ENCODE measurements at places on chromosomes 5 and 9. TPM values are rescaled to one million over a fixed set of nuclear protein-coding genes. Genes with fewer than 3 reads are reported as not detected.
A peak's percentile ranks its signal among the peaks of the same experiment; 100 is the strongest.

GRCh38 chr5:82821846-82822633, 255.2 kb downstream of the TMEM167A start:
- no peaks in the 10 kb centered on the region for H3K4me1 ChIP-seq
- no peak overlapping the region for H3K4me3 ChIP-seq
- no peak for DNase-seq
- H3K27me3 ChIP-seq = no peaks in the 10 kb centered on the region
- no peaks in the 10 kb centered on the region for H3K36me3 ChIP-seq
- H3K27ac ChIP-seq = no peak overlapping the region

Gene PLEKHG4B
- total RNA-seq = 4.0 TPM

Gene UHRF2
- 56.0 TPM for total RNA-seq

DNA sequence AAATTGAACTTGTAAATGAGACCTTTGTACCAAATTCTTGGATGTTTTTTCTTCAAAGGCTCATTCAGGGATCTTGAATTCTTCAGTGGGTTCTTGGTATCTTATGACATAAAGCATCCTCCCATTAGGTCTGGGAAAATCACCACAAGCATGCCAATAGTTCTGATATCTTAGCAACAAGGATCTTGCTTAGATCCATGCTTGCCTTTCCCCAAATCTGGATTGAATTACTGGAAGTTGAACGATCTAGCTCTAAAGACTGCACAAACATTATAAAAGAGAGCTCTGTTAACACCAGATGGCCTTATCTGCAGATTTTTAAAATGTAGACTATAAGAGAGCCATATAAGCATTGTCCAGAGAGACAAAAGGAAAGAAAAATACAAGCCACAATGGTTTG, 266.3 kb downstream of the RAB3C start:
- H3K36me3 ChIP-seq = no peaks in the 10 kb centered on the region
- DNase-seq = no peak
- no peaks in the 10 kb centered on the region for H3K4me1 ChIP-seq
- no peak overlapping the region for H3K4me3 ChIP-seq

Gene SLC45A2
- total RNA-seq = not detected

GRCh38 chr9:14352503-14352902, 38.6 kb upstream of the NFIB start:
- H3K4me1 ChIP-seq = peaks cover 44% of the 10 kb centered on the region
- H3K27me3 ChIP-seq = peaks cover 35% of the 10 kb centered on the region
- no peaks in the 10 kb centered on the region for H3K36me3 ChIP-seq
- DNase-seq = no peak

Gene ACTBL2
- not detected for total RNA-seq

DNA sequence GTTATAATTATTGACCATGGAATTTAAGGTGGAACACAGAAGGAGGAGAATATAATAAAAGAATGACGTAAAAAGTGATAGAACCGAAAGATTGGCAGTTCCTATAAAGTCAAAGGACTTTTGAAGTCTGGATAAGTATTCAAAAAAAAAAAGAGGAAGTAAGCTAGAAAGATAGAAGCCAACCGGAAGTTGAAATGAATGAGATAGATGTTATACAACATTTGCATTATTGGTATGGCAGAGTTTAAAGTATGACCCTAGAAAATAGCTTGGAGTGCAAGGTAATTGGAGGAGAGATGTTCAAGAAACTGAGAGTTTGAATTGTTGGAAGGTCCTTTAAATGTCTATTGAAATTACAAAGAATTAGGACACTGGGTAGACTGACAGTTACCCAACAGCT, 293.6 kb downstream of the FER start:
- no peak overlapping the region for H3K27ac ChIP-seq
- DNase-seq = no peak
- H3K36me3 ChIP-seq = no peaks in the 10 kb centered on the region
- peaks cover 5% of the 10 kb centered on the region for H3K4me1 ChIP-seq

DNA sequence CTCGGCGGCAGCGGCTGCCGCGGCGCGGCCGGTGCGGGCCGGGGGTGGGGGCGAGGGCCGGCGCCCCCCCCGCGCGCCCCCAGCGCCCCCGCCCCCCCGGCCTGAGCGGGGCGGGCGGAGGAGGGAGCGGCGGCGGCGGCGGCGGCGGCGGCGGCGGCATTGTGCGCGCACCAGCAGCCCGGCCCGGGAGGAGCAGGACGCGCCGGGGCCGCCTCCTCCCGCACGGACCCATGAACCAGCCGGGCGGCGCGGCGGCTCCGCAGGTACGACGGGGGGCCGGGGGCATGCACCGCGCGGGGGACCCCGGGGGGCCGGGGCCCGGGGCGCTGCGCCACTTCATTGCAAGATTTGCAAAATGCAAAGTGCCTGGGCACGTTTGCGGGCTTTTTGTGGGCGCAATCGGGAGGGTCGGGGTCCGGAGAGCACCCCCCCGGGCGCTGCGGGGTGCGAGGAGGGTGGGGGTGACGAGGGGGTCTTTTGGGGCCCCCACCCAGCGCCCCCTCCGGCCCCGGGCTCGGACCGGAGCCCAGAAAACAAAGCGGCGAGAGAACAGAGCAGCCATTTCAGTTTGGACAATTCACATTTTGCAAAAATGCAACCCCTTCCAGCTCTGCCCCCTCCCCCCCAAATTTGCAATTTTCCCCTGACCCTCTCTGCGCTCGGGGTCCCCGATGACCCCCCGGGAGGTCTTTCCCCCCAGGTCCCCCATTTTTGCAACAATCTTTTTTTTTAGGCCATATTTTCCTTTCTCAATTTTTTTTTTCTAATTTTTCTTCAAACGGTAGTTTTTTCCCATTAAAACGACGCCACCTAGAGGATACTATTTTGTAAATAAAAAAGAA, at the start of gene ZNF618:
Gene ZNF618 (plus strand): TSS at position 159 of the 842 bp plus-strand sequence. CDS start 72 bp downstream, at position 231.
- H3K36me3 ChIP-seq = no peaks in the 10 kb centered on the region
- H3K4me3 ChIP-seq = peak within 1 kb of the TSS; percentile 97
- peak; percentile 75 for DNase-seq
- peaks cover 11% of the 10 kb centered on the region for H3K4me1 ChIP-seq
- H3K27ac ChIP-seq = peak within 1 kb of the TSS; percentile 90
- H3K27me3 ChIP-seq = no peaks in the 10 kb centered on the region

DNA sequence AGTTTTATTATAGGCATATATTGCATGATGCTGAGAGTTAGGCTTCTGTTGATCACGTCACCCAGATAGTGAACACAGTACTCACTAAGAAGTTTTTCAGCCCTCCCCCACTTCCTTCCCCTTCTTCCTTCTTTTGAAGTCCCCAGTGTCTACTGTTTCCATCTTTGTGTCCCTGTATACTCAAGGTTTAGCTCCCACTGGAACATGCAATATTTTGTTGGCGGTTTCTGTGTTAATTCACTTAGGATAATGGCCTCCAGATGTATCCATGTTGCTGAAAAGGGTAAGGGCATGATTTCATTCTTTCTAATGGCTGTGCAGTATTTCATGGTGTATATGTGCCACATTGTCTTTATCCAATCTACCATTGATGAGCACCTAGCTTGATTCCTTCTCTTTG, 764.3 kb downstream of the MTRR start:
- no peak overlapping the region for H3K27ac ChIP-seq
- no peaks in the 10 kb centered on the region for H3K36me3 ChIP-seq
- H3K27me3 ChIP-seq = no peaks in the 10 kb centered on the region
- H3K4me1 ChIP-seq = no peaks in the 10 kb centered on the region

DNA sequence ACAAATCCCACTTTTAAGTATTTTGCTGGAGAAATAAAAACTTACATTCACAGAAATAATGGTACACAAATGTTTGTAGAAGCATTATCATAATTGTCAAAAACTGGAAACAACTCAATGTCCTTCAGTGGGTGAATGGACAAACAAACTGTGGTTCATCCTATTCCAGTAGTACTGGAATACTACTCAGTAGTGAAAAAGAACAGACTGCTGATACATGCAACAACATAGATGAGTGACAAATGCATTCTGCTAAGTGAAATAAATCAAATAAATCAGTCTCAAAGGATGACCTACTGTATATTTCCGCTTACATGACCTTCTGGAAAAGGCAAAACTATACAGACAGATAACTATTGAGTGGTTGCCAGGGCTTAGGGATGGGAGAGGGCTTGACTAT, 114.1 kb downstream of the ANKRD55 start:
- no peaks in the 10 kb centered on the region for H3K4me1 ChIP-seq
- no peak overlapping the region for H3K27ac ChIP-seq
- DNase-seq = no peak
- H3K36me3 ChIP-seq = no peaks in the 10 kb centered on the region
- no peak overlapping the region for H3K4me3 ChIP-seq

DNA sequence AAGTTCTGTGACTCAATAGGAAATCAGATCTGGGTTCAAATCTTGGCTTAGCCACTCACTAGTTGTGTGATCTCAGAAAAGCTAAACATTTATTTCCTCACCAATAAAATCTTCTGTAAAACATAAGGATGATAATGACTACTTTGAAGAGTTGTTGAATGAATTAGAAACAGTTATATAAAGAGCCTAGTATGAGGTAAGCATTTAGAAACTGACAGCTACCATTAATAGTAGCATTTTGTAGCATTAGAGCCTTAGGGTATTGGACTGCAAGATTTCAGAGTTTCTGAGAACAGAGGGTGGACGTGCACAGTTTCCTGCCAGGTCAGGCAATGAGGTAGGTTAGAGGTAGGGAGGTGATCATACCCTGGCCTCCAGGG, 293.2 kb downstream of the CWC27 start:
- H3K36me3 ChIP-seq = no peaks in the 10 kb centered on the region
- H3K27me3 ChIP-seq = no peaks in the 10 kb centered on the region
- H3K4me1 ChIP-seq = peaks cover 14% of the 10 kb centered on the region
- DNase-seq = no peak
- H3K4me3 ChIP-seq = no peak overlapping the region

Gene SERF1A
- 7.0 TPM for total RNA-seq

DNA sequence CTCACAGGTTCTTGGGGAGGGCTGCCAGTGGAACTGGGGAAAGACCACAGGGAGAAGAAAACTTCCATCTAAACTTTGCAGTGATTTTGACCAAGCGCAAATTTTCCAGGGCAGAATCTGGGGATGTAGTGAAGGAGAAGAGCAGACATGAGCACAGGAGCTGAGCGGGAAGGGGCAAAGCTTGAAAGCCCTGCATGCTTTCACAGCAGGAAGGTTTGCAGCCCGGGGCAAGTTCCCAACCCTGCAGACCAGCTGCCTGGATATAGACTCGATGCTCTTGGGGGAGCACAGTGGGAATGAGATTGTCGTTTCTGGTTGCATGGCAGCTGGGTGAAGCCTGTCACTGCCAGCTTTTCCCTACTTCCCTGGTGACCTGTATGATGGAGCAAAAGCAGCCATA, 276.8 kb upstream of the RORB start:
- no peak for DNase-seq
- H3K27me3 ChIP-seq = no peaks in the 10 kb centered on the region
- H3K27ac ChIP-seq = no peak overlapping the region
- H3K36me3 ChIP-seq = no peaks in the 10 kb centered on the region
- H3K4me3 ChIP-seq = no peak overlapping the region

GRCh38 chr5:168728546-168729211, 149.5 kb upstream of the PANK3 start:
- no peak for DNase-seq
- no peak overlapping the region for H3K4me3 ChIP-seq
- H3K4me1 ChIP-seq = no peaks in the 10 kb centered on the region
- H3K27me3 ChIP-seq = peaks cover under 1% of the 10 kb centered on the region

Gene CMYA5
- 12.8 TPM for total RNA-seq

- H3K27ac ChIP-seq = no peak overlapping the region
- no peak for DNase-seq
- H3K36me3 ChIP-seq = peaks cover 4% of the 10 kb centered on the region
- H3K4me1 ChIP-seq = peaks cover 24% of the 10 kb centered on the region
- peak overlapping the region; percentile 3 for H3K4me3 ChIP-seq
These were observed 123.4 kb upstream of the RETREG1 start for GRCh38 chr5:16740066-16740810.

Gene SLC36A3
- not detected for total RNA-seq

GRCh38 chr5:39640552-39640951, 215.8 kb upstream of the DAB2 start:
- no peaks in the 10 kb centered on the region for H3K4me1 ChIP-seq
- no peaks in the 10 kb centered on the region for H3K36me3 ChIP-seq
- no peak overlapping the region for H3K27ac ChIP-seq
- H3K4me3 ChIP-seq = no peak overlapping the region

DNA sequence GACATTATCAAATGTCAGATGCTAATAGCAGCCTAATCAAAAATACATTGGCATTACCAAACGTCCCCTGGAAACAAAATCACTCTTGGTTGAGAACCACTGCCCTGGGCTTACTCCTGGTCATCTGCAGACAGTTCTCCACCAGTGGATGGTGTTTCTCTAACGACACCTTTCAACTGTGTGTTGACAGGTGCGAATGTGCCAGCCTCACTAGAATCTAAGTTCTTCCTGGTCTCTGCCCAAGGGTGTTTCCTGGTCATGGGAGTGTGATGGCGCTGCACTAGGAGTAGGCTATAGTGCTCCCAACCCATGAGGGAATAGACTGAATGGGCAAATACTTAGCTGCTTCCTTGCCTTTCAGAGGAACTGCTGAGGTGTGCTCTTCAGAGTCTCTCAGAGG, 105.9 kb downstream of the MRPS27 start:
- no peak for DNase-seq
- H3K27ac ChIP-seq = no peak overlapping the region
- H3K27me3 ChIP-seq = no peaks in the 10 kb centered on the region
- H3K36me3 ChIP-seq = peaks cover 21% of the 10 kb centered on the region

GRCh38 chr5:174356536-174356935, 311.0 kb downstream of the NSG2 start:
- H3K36me3 ChIP-seq = no peaks in the 10 kb centered on the region
- H3K4me3 ChIP-seq = no peak overlapping the region
- no peak for DNase-seq
- no peak overlapping the region for H3K27ac ChIP-seq
- H3K27me3 ChIP-seq = no peaks in the 10 kb centered on the region

- DNase-seq = no peak
- H3K4me1 ChIP-seq = no peaks in the 10 kb centered on the region
- no peak overlapping the region for H3K4me3 ChIP-seq
- H3K27me3 ChIP-seq = no peaks in the 10 kb centered on the region
- H3K36me3 ChIP-seq = peaks cover 49% of the 10 kb centered on the region
- no peak overlapping the region for H3K27ac ChIP-seq
These were observed 52.5 kb upstream of the PTGS1 start for GRCh38 chr9:122318284-122318683.

DNA sequence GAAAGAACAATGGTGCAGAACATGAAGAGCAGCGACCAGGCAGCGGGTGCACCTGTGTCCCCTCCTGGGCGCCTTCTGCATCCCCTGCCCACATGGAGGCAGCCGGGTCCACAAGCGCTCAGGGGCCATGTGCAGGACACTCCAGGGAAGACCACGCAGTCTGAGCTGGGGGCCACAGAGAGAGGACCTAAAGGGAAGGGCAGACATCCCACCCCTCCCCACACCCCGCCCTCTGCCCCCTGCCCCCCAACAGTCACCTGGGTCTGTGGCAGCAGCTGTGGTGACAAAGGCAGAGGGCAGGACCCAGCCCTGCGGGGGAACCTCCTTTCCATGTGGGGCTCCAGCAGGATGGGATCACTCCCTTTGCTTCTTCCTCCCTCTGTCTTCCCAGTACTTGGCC, 805.7 kb downstream of the CDH9 start:
- H3K4me1 ChIP-seq = no peaks in the 10 kb centered on the region
- H3K36me3 ChIP-seq = no peaks in the 10 kb centered on the region
- H3K27me3 ChIP-seq = no peaks in the 10 kb centered on the region
- no peak for DNase-seq

- peak overlapping the region; percentile 40 for H3K27ac ChIP-seq
- no peaks in the 10 kb centered on the region for H3K36me3 ChIP-seq
- DNase-seq = peak; percentile 32
- no peaks in the 10 kb centered on the region for H3K27me3 ChIP-seq
These were observed 60.9 kb downstream of the ANKRD55 start for GRCh38 chr5:56172241-56172640.
